ENCODE measurements at places on chromosomes 2 and 18.
A peak's percentile ranks its signal among the peaks of the same experiment; 100 is the strongest.

DNA sequence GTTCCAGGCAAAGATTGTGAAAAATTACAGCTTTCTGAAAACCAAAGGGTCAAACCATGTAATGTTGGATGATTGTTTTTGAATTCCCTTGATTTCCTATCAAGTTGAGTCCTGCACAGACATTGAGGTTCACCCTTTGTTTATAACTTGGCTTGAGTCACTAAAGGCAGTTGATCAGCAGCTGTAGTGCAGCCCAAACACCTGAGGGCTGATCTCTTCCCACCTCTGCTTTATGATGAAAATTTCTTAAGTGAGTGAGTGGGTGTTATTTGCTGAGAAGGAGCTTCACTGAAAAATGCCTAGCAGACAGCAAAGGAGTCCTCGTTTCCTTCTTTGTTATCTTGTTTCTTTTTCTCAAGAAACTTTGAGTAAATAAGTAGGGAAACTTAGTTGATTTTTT is 31.9 kb upstream of the BMPR2 start:
- DNase-seq: no peak

DNA sequence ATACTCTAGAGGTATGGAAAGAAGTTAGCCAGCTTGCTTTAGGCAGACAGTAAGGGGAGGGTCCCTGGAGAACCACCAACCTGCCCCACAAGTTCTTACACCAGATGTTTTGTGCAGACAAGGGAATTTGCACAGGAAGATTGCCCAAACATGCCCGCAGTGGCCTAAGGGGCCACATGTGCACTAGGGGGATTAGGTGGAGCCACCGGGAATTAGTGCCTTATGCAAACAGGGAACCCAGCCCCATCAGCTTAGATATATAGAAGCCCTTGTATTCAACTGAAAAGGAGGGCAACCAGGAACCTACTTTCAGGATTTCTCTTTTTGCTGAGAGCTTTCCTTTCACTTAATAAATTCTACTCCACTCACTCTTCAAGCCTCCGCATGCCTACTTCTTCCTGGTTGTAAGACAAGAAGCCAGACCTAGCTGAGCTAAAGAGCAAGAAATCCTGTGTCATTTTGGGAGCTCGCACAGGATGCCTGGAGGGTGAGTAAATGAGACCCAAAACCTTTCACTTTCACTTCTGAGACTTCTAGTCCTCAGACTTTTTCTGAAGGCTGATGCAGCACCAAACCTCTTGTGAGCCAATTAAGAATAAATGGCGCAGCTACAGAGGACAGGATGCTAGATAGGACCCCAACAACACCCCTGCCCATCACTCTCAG is 146.3 kb downstream of the GCA start:
- DNase-seq: peak; percentile 11

- no peak for DNase-seq
Observed at GRCh38 chr2:167478196-167478595, 589.9 kb downstream of the XIRP2 start.

DNA sequence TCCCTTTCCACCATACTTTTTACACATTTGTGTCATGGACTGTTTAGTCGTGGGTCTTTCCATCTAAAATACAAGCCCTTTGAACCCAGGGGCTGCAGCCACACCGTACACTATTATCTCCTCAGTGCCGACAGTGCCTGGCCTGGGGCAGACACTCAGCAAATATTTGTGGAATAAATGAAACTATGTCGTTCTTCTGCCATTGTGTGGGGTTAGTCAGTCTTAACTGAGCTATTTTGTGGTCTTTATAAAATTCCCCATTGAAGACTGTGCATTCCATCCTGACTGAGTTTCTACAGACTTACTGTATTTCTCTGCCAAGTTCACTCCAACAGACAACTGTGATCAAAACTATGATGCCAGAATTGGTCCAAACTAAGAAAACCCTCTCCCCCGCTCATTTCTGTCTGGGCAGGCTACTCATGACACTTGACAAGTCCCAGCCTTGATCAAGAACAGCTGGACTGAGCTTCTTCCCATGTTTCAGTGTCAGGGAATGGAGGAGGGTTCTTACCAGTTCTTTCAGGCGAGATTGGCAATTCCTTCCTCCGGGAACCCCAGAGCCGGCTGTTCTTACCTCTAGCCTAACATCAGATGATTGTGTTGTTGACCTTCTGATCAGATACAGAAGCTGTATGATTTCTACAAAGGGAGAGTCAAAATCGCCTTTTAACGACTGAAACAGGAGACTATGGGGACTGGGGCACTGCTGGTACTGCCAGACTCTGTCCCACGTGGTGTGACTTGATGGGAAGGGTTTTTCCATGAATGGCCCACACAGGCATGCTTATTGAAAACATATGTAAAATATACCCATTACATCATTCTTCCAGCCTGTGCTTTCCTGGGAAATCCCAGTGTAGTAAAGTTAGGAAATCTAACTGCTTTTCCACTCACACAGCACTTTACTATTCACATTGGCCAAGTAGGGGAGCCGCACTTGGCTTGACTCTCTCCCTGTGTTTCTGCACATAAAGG is 77.4 kb upstream of the NPAS2 start:
- DNase-seq: no peak

DNA sequence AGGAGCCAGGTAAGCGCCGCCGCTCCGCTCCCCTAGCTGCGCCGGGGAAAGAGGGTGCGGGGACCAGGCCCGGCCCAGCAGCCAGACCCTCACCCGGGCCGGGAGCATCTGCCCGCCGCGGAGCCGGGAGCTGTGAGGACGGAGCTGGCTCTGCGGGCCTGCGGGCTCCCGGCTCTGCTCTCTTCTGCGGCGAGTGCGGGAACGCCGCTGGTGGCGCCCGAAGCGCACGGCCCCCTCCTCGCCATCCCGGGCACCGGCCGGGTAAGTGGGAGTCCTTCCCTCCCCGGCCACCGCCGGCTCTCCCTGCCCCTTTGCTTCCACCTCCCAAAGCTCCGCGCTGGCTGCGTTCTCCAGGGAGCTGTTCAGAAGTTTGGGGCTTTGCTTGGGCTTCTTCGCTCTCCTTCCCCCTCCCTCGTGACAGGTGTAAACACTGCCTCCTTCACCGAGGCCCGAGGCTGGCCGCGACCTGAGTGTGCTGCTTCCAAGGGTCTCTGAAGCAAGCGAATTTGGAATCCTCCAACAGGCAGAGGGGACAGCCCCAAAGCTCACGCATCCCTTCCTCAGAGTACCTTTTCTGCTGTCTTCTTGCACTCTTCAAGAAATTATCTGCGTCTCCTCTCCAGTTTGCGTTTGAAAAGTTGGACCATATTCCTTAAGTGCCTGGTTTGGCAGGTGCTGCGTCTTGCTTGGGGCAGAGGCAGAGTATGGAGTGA is 632 bp downstream of the AFTPH start:
- DNase-seq: no peak

GRCh38 chr2:14417551-14417950 is 215.0 kb upstream of the LRATD1 start:
- no peak for DNase-seq

GRCh38 chr2:96344011-96344410 is 8.4 kb downstream of the NCAPH start:
- DNase-seq: no peak

- no peak for DNase-seq
Observed at GRCh38 chr18:23908827-23909226, 105.7 kb upstream of the TTC39C start.

DNA sequence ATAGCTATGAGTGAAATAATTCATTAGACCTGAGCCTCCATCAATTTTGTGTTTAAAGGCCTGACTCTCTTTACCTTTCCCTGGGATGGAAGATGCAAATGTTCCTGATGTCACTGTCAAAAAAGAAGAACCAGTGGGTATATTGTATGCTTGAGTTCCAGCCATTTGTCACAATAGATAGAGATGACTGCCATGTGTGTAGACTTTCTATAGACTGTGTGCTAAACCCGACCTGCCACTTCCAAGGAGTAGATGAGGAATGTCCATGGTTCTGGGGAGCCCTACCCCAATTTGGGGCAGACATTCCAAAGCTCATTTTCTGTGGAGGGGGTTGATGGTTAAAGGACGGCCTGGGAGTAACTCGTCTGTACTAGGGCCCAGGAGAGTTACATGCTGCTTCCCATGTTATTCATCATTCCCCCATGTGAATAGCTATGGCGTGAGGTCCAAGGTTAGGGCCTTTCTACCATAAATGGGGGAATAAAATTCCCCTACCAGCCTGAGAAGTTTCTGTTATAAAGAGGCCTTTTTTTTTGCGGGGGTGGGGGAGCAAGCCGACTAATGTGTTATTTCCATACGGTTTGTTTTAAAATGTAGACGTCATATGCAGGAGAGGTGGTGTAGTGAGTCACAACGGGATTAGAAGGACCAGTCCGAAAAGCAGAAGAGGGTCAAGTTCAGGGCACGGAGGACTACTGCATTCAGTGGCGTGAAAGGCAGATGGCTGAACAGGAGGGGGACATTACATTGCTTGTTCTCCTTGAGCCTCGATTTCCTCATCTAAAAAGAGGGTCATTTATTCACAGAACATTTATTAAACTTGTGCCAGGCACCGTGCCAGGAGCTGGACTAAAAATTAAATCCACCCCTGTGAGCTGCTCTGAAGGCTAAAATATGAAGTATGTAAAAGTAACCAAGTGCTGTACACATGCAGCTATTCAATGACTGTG is 24.0 kb downstream of the IL1B start:
- DNase-seq: no peak

DNA sequence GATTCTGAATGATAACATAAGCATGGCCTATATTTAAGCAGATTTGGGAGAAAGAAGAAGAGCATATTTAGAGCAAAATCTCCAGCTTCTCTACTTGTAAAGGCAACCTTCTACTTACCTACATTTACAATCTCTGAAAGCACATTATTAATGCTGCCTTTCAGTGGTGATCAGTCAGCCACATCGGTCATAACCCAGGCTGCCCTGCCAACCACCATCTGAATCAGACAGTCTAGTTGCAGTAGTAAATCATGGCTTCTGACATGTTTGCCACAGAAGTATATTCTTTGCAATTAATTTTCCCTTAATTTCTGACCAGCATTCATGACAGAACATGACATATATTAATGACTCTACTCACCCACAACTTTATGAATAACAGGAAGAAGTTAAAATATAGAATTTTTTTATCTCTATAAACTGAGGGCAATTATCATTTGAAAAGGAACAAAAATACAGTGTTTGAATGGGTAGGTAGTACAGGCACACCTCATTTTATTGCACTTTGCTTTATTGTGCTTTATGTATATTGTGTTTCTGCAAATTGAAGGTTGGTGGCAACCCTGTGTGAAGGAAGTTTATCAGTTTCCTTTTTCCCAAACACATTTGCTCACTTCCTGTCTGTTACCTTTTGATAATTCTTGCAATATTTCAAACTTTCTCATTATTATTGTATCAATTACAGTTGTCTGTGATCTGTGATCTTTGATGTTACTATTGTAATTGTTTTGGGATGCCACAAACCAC is 531.6 kb upstream of the CHAC2 start:
- DNase-seq: no peak

DNA sequence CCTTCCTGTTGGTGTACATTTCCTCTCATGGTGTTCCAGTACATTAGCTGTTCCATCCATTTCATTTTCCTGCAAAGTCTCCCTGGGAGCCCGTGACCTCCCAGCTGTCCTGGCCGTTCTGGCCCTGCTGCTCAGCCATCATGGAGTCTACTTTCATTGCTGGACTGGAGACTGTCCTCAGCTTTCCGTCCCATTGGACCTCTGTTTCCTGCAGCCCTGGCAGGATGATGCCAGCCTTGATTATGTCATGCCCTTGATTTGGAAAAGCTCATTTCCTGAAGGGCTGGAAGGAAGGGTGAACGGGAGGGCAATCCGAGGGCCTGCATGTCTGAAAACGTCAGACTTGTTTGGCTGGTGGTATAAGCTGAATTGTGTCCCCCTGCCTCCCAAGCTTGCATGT is 205.5 kb upstream of the HS6ST1 start:
- DNase-seq: no peak

DNA sequence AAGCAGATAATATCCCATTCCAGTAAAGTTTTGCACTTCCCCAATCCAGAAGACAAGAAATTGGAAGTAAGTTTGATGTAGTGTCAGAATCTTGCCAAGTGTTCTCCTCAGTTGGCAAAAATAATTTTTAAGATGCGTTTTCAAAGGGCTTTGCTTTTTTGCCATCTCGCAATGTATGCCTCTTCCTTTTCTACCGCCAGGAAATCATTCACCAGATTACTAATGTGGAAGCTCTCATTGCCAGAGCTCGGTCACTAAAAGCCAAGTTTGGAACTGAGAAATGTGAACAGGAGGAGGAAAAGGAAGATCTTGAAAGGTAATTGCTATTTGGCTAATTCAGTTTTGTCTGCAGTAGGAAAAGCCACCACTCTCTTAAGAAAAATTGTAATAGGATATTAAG is 110.7 kb downstream of the RAB3GAP1 start:
- DNase-seq: no peak

DNA sequence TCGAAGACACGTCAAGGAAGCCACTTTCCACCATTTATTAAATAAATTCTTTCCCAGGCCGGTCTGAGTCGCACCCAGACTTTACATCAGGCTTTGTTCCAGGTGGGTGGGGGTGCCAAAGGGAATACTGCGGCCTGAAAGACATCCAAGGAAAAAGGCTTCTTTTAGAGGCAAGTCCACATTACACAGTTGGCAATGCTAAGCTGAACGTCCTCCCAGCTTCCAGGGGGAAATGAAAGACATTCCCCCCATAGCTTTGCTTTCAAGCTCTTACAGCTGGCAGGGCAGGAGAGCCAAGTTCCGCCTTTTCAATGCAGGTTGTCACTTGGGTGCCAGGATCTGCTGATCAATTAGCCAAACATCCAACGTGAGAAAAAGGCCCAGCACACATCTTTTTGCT is 36.5 kb upstream of the PTPN4 start:
- no peak for DNase-seq

GRCh38 chr2:225276207-225276606 is 123.3 kb upstream of the NYAP2 start:
- DNase-seq: no peak

DNA sequence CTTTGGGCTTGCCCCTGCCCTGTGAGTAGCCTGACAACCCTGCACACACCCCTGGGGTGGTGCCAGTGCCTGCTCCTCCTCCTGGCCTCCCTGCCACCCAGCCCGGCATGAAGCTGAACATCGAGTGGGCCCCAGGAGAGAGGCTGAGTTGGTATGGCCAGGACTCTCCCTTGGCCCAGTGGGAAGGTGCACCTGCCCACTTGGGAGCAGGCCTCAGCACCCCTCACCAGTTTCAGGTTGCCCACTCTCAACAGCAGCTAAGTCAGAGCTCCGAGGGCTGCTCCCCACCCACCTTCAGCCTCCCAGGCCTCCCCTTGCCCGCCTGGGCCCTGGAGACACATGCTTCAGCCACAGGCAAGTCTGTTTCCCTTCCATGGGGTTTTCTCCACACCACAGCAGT is 203.1 kb downstream of the KLHL29 start:
- DNase-seq: no peak

DNA sequence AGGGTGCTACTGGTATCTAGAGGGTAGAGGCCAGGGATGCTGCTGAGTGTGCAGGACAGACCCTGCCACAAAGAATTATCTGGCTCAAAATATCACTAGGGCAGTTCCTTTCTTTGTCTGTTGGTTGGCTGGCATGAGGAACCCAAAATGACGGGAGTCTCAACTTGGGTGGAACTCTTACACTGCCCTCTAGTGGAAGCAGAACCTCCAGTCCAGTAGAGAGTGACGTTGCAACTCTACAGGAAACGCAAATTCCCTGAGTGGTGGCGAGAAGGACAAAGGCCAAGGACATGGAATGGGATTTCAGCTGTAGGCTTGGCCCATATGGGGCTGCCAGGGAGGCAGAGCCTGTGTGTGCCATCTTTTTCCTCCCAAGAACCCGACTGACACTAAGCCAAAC is 47.1 kb downstream of the COPS8 start:
- no peak for DNase-seq

Measured in CMK (cell line).